ENCODE measurements at places on chromosomes 7 and 10.
A peak's percentile ranks its signal among the peaks of the same experiment; 100 is the strongest.

GRCh38 chr7:82080254-82080927, 310.5 kb upstream of the HGF start:
- DNase-seq = no peak

DNA sequence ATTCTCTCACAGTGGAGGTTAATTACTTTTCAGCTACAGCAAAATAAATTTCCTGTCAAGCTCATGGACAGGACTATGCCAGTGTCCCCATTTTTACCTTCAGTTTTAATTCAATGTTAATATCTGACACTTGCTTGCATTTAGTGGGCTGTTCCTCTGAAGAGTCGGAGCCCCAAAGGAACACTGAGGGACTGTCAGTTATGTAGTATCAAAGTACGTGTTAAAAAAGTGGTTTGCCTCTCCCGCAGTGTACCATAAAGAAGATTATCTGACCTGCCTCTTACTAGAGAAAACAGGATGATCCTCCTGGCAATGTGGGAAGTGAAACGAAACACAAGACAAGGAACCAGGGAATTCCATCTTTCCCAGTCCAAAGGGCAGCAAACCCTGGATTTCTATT, 1010.9 kb upstream of the PHF14 start:
- no peak for DNase-seq

GRCh38 chr10:48681740-48682139, 2.9 kb upstream of the WDFY4 start:
- DNase-seq = no peak

DNA sequence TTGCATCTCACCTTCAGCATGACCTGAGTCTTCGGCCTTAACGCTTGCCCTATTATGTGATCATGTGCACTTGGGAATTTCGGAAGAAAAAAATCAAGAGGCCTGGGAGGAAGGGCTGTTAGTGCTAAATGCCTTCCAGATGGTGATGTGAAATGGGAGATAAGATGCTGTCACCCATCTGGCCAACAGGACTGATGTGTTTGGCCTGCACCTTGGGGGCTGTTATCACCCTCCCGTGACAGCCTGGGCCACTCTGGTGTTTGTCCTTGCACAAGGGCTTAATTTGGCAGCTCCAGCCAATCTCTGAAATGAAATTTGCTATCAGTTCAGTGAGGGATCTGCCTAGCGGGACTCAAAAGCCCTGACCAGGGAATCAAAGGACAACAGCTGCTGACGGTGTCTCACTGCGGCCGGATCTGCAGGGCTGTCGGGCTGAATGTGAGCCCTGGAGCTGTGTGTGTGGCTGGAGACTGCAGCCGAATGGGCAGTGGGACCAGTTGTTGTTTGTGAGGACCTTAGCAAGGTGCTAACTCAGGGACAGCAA, 131.4 kb upstream of the BTBD16 start:
- DNase-seq = no peak

DNA sequence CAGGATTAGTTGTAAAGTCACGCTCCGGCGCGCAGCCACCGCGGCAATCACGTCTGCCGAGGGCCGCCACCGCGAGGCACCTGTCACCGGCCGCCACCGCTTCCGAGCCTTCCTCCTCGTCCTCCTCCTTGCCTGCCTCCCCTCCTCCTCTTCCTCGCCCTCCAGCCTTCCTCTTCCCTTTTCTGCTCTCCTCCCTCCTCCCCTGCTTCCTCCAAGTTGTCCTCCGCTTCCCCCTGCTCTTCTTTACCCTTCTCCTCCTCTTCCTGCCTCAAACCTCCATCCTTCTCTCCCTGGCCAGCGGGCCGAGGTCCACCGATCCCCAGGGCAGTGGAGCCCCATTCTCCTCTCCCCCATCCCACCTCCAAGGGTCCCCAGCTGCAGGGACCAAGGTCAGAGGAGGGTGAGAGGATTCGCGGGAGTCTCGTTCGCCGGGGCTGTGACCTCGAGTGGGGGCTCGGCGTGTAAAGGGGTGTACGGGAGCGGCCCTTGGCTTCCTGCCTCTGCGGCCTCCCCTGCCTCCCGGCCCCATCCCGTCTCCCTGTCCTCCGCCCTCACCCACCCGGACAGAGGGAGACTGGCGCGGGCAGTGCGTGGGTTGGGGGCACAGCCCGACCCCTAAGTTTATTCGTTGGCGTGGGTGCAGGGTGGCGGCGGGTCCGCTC, 89.5 kb upstream of the PAX2 start:
- no peak for DNase-seq

GRCh38 chr10:29860166-29860565, 199.2 kb downstream of the JCAD start:
- DNase-seq = no peak

DNA sequence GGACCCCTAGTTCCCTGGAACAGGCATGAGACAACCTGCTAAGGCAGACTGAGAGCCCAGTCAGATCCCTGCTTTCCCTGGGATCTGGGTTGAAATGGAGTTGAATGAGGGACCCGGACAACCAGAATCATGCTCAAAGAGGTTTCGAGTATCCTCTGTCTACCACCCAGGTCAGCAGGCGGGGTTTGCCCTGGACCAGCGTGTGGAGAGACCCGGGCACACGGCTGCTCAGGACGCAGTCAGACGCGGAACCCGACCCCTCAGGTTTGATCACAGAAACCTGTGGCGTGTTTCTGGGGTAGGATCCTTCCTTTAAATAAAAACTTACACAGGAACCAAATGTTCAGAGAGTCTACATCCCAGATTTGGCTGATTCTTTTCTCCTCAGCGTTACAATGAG, 330.6 kb downstream of the PTPRN2 start:
- DNase-seq = no peak

- DNase-seq = no peak
These were observed 285.6 kb downstream of the PRPF18 start for GRCh38 chr10:13872411-13872810.

DNA sequence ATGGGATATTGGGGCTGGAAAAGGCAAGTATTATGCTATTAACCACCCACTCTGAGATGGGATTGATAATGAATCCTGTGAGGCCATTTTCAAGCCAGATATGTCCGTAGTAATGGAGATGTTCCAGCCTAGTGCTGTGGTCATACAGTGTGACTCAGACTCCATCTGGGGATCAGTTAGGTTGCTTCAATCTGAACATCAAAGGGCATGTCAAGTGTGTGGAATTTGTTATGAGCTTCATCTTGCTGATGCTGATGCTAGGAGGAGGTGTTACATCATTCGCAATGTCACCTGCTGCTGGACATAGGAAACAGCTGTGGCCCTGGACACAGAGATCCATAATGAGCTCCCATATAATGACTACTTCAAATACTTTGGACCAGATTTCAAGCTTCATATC, 144.7 kb downstream of the PLCE1 start:
- no peak for DNase-seq

DNA sequence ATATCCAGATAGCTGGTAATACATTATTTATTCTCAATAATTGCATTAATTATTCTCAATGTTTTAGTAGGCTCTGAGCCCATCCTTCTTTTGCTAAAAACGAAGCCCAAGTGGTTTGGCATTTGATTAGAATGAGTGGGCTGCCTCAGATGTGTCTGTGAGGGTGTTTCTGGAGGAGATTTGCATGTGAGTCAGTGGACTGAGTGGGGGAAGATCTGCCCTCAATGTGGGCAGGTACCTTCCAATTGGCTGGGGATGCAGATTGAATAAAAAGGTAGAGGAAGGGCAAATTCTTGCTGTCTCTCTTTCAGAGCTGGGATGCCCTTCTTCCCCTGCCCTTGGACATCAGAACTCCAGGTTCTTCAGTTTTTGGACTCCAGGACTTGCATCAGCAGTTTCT, 290.6 kb upstream of the SMIM30 start:
- no peak for DNase-seq

- no peak for DNase-seq
These were observed 57.3 kb upstream of the CAPZA2 start for GRCh38 chr7:116805100-116805544.

- DNase-seq = no peak
These were observed 123.6 kb downstream of the SH3PXD2A start for GRCh38 chr10:103731609-103732270.

DNA sequence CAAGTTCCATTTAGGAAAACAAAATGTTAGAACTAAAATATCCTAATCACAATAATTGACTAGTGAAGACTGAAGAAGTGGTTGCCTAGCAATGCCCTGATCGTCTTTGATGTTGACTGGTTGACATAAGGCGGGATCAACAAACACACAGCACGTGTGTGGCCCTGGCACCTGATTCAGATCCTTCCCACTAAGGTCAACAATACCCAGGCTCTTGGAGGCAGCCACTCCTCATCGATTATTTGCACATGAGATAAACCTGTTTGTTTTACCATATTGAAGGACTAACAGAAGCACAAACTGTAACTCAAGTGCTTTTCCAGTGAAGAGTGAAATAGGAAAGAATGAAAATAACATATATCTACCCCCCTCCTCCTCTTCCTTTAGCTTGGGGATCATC, 15.6 kb downstream of the FANK1 start:
- no peak for DNase-seq

- DNase-seq = no peak
These were observed 536.3 kb downstream of the KCNMA1 start for GRCh38 chr10:77101341-77101740.

DNA sequence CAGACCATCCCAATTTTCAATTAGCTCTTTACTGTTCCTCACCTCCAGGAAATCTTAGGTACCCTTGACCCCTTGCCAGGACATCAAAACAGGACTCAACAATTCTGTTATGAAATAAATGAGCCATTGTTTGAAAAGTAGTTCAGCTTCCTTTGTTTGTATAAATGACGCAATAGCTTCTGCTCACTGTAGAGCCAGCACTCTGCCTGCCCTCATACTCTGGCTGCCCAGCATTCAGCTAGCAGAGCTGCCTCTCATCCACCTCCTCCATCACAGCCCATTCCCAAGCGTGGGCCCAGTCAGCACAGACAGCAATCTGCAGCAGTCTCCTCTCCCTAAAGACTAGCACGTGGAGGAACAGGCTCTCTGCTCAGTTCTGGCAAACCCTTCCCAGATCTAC, 478.6 kb downstream of the GRID1 start:
- no peak for DNase-seq

DNA sequence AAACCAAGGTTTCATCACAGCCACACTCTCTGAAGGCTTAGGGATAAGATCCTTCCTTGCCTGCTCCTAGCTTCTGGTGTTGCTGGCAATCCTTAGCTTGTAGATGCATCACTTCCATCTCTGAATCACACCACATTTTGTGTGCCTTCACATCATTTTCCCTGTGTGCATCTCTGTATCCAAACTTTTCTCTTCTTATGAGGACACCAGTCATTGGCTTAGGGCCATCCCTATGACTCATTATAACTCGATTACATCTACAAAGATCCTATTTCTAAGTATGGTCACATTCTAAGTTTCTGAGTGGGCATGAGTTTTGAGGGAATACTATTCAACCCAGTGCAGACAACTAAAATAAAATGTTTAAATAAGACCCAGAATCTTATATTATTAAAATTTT, 121.7 kb downstream of the C7orf25 start:
- DNase-seq = no peak

- no peak for DNase-seq
These were observed 176.3 kb downstream of the CDK14 start for GRCh38 chr7:90772410-90772809.

DNA sequence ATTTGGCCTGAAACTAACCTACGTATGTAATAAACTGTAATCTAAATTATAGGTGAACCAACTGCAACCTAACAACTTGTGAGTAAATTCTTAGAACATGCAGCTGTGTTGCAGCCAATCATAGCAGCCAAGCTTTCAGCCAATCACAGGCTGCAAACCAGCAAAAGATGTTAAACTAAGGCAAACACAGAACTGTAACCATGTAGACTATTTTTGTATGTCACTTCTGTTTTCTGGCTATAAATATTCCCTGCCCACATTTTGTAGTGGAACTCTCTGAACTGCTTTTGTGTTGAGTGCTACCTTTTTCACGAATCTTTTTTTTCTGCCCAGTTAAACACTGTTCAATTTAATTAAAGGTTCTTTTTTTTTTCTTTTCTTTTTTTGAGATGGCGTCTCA, 28.2 kb upstream of the ZPBP start:
- no peak for DNase-seq

DNA sequence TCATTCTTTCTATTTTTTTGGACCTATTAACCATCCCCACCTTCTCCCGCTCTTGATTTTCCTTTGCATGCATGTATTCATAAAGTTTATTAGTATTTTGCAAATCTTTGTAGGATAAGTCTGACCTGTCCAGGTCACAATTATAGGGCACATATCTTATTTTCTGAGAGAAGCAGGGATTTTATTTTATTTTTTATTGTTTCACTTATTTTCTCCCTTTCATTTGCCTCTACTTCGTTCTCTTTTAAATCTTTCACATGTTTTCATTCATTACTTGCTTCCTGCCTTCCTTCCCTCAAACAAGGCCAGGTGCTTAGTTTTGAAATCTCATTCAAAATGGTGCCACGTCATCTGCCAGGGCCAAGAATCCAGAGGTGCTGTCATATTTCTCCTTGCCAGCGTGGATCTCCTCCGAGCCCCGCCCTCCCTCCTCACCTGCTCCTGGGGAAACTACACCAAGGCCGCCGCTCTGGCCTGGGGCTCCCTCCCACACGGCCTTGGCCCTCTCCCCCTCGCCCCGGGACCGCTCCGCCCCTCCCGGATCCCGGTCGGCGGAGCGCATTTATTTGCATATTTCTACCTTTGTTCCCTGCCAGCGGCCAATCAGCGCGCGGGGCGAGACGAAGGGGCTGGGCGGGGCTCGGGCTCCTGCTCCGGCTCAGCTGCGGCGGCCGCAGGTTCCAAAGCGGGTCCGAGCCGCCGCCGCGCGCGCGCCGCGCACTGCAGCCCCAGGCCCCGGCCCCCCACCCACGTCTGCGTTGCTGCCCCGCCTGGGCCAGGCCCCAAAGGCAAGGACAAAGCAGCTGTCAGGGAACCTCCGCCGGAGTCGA, at the start of gene TSPAN13:
Gene TSPAN13, plus strand, starts transcription at position 654 of the 830 bp plus-strand sequence. CDS start 213 bp downstream, outside the sequence.
- DNase-seq = peak; percentile 70

GRCh38 chr7:153193144-153193595, 433.6 kb downstream of the ACTR3B start:
- no peak for DNase-seq

GRCh38 chr10:33099748-33100147, 141.7 kb upstream of the ITGB1 start:
- DNase-seq = no peak

DNA sequence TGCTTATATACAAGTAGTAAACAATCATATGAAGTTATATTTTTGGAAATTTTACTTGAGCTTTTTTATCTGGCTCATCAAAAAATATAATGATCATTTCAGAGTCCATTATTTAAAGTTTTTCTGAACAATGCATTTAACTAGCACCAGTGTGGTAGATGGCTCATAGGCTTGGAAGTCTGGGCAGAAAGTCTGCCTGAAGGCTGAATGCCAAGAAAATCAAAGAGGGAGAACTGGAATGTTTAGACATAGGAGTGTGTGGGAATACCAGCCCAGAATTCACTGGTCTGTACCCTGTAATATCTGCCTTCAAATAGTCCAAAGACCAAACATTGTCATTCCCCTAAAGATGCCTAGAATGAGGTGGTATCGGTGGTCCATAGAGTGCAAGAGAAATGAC, 40.3 kb upstream of the ANK3 start:
- no peak for DNase-seq

GRCh38 chr7:117827862-117828261, 45.4 kb downstream of the CTTNBP2 start:
- DNase-seq = no peak

GRCh38 chr7:53350241-53350640, 314.8 kb downstream of the POM121L12 start:
- no peak for DNase-seq

GRCh38 chr7:45909561-45909960, 11.5 kb downstream of the IGFBP3 start:
- no peak for DNase-seq

- DNase-seq = no peak
These were observed 146.5 kb downstream of the TMEM178B start for GRCh38 chr7:141220263-141220880.

GRCh38 chr10:49369216-49370162, 26.4 kb downstream of the DRGX start:
- DNase-seq = no peak

- no peak for DNase-seq
These were observed 53.8 kb downstream of the MCMBP start for GRCh38 chr10:119818889-119819270.
